ENCODE measurements at places on chromosomes 11 and 22. TPM values are rescaled to one million over a fixed set of nuclear protein-coding genes. Genes with fewer than 3 reads are reported as not detected.
A peak's percentile ranks its signal among the peaks of the same experiment; 100 is the strongest.

SLC22A25 gene
- not detected for total RNA-seq

GRCh38 chr22:31276426-31277167 lies 15.7 kb downstream of the PIK3IP1 start:
- DNase-seq: no peak

- DNase-seq: peak; percentile 45
Observed at GRCh38 chr22:37726241-37726887, 29.5 kb downstream of the TRIOBP start.

DNA sequence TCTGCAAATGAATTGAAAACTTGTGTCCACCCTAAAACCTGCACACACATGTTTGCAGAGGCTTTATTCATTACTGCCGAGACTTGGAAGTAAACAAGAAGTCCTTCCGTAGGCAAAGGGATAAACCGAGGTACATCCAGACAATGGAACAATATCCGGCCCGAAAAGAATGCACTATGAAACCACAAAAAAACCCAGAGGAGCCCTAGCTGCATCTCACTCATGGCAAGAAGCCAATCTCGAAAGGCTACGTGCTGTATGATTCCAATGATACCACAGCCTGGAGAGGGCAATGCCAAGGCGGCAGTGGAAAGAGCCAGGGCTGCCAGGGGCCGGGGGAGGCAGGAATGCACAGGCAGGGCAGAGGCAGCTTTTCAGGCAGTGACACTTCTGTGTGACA lies 3.2 kb upstream of the MRPL23 start:
- no peak for DNase-seq

RIMBP3C gene
- total RNA-seq: 0.64 TPM

THRSP gene
- not detected for total RNA-seq

OR8G5 gene
- not detected for total RNA-seq

DNA sequence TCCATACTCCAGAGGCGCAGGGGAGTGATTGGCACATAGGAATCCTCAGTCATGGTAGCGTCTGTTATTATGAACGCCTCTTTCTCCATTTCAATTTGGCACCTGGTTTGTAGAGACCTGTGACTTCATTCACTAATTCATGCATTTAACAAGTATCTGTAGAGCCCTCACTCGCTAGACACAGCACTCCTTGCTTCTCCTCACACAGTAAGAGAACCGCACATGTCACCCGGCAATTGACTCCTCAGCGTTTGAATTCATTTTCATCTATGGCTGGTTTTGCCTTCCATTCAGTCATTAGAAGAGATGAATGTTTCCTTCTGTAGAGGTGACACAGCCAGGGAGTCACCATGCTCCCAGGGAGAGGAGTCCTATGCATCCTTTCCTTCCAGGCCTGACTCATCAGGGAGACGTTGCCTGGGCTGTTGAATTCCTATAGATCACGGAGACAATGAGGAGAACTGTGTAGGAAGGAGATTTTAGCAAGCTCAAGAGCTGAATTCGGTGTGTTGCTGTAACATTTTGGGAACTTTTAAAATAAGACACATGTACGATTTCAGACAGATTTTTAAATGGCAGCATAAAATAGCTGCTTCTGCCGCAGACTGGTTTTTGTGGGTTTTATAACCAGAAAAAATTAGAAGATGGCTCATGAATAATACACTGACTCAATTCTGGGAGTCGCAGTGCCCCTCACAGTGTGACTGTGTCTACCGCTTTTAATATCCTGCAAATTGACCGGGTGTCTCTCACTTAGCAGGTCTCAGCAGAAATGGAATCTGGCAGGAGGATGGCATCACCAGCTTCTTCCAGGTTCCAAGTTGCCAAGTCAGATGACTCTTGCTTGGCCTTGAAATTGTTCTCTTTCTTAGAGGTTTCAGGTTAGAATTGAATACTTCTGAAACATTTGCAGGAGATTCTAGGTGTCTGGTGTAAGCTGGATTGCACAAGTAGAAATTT lies 44.4 kb upstream of the CLMP start:
- DNase-seq: no peak

ASRGL1 gene
- 1.3 TPM for total RNA-seq

TRPM5 gene
- not detected for total RNA-seq

All from fibroblast of villous mesenchyme (primary cell).